ENCODE measurements at places on chromosomes 1 and 21.

GRCh38 chr1:11782127-11782708, 20.2 kb downstream of the C1orf167 start:
- no peak for DNase-seq

GRCh38 chr1:95002164-95002539, 70.6 kb downstream of the ALG14 start:
- no peak for DNase-seq

DNA sequence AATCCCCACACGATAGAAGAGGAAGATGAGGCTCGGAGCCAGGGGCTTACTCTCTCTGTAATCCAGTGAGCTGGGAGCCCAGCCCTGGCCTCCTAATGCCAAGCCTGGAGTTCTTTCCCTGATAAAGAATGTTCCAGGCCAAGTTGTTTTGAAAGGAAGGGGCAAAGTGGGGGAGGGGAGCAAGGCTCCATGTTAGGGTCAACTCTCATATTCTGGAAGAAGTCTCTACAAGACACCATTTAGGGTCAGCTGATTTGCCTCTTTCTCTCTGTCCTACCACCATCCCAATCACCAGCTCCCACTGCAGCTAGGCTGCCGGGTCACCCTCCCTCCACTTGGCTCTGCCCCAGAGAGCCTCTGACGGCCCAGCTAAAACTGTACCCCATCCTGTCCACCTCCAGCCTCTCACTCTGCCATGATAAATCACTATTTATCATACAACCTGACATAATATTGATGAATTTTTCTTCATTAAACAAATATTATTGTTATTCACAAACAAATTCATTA, 95.0 kb downstream of the GLIS1 start:
- DNase-seq: no peak

- DNase-seq: no peak
Measured at GRCh38 chr1:41046347-41046775, 24.8 kb upstream of the SLFNL1 start.

- DNase-seq: no peak
Measured at GRCh38 chr1:246043556-246043955, 463.5 kb downstream of the SMYD3 start.

DNA sequence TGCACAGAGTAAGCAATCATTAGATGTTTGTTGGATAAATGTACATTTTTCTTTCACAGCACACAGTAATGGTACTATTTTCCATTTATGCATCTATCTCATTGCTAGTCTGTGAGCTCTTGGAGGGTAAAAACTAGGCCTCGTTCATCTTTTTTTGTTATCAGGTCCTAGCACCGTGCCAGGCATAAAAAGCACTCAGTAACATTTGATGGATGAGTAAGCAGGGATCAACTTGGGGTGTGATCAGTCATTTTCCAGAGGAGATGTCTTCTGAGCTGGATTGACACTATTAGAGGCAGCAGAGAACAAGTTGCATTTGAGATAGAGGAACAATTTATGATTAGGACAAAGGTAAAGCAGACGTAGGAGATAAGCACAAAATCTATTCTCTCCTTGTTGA, 4.3 kb upstream of the VTCN1 start:
- no peak for DNase-seq

- DNase-seq: no peak
Measured at GRCh38 chr1:47781171-47781959, 215.8 kb downstream of the TRABD2B start.

GRCh38 chr1:37497832-37498231, 16.7 kb downstream of the MEAF6 start:
- DNase-seq: no peak

Measured in activated CD4-positive, CD25-positive, alpha-beta regulatory T cell (primary cell).